ENCODE measurements at places on chromosomes 1 and 21.

DNA sequence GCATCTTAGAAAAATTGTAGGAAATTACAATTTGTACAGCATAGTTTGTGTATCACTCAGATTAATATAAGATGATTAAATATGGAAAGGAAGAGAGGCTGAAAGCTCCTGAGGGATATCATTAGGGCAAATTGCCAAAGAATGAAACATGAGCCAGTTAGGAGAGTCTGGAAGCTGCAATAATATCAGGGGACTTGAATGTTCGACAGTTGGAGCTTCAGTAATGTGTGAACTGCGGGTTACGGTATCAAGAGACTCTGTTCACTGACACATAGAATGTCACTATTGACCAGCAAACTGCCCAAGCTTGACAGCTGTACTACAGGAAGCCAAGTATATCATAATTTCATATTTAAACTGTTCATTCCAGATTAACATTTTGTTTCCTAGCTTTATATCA is 157.2 kb downstream of the DENND1B start:
- DNase-seq = no peak

DNA sequence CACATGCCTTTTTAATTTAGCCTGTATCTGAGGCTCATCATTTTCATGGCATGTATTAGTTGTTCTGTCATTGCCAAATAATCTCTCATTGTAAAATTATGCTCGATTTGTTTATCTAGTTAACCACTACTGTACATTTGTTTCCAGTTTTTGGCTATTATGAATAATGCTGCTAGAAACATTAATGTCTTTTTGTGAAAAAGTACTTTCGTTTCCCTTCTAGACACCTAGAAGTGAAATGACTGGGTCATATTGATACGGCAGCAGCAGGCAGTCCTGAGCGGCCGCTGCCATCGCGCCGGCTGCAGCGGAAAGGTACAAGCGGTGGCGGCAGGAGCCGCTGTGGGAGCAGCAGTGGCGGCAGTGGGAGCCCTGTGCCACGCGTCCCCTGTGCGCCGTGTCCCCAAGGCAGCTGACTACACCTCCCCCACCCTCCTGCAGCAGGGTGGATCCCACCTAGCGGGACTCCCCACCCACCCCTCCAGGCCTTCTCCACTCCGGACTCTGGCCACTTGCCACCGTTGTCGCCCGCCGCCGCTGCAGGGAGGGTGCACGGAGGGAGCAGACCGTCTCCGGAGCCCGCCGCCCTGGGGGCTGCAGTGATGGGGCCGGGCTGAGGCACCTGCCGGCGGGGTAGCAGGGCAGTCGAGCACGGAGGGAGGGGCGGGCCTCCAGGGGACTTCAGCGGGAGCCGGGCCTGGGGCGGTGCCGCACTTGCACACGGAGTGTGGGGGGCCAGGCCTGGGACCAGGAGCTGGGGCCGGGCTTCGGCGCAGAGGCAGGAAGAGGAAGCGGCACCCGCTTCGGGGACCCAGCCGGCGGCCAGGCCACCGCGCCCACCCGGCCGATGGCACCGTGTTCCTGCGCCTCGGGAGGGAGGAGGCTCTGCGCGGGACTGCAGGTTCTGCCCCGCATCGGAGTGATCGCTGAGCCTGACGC is 66.8 kb upstream of the RGS7 start:
- DNase-seq = no peak

- no peak for DNase-seq
These were observed 6.6 kb upstream of the C1orf174 start for GRCh38 chr1:3906672-3907020.

- no peak for DNase-seq
These were observed 18.2 kb downstream of the SLC27A3 start for GRCh38 chr1:153793261-153793972.

DNA sequence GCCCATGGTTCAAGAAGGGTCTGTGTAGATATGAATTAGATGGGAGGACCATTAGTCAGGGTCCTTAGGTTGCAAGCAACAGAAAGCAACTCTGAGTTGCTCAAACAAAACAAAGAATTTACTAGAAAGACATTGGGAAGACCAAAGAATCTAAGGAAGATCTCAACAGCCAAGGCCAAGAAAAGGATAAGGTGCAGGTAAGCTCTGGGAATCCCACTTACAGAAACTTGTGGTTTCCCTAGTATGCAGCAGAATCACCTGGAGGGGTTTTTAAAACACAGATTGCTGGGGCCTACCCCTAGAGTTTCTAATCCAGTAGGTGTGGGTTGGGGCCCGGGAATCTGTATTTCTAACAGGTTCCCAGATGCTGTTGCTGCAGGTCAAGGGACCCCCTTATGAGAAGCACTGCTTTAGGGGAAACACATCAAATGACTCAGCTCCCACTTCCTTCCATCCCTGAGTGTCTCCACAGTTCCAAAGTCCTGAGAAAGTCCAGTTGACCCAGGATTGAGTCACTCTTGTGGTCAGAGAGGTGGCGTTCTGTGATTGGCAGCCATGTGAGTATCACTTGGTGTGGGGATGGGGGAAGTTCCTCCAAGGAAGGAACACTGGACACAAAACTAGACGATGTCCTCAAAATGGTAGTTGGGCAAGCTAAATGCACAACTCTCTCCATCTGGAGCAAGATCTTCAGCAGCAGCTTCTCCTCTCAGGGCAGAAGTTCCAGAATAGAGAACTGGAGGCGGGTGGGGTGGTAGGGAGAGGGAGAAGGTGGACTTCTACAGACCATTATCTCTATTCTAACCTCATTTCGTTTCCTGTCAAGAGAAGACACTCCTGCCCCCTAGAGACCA is 24.2 kb upstream of the EYA3 start:
- DNase-seq = peak; percentile 27

GRCh38 chr1:231957359-231957758 is 330.8 kb downstream of the DISC1 start:
- no peak for DNase-seq

DNA sequence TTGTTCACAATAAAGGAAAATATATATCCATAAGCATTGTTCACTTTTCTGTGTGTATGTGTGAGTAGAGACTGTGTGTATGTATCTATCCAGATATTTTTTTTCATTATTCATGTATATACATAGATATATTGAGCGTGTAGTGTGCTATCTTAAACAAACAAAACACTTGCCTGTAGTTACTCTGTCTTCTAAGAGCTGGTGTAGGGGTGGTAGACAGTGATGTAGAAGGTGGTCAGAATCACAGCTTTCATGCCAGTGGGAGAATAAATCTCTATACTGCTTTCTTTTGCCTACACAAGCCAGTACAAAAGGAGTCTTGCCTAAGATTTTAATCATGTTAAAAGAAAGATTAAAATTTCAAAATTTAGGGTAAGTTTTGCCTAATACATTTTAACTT is 122.0 kb downstream of the UCHL5 start:
- DNase-seq = no peak

- no peak for DNase-seq
These were observed 46.3 kb upstream of the TMPRSS15 start for GRCh38 chr21:18449605-18450550.

DNA sequence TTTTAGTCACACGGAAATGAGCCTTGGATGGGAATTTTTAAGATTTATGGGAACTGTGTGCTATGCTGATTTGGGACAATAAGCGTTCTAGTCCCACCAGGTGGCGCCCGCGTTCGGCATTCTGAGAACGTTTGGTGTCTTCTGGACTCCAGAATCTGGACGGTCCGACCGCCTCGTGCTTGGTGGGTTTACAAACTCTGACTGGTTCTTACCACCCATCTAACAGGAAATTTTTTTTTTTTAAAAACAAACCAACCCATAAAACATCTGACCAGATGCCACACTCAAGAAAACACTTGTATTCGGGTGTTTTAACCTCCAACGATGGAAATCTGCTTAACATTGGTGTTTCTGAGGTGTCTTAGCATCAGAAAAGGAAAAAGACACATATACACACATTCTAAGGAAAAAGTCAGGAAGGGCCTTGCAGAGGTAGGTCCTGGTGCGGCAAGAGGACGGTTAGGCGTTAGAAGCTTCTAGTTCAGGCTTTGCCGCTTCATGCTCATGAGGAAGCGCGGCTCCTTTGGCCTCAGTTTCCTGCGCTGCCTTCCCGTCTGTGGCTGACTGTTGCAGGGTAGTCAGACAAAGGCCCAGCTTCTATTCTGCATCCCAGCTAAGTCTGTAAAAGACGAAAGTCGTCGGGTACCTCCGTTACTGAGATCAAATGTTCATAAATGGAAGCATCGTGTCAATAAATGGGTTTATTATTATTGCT is 814 bp upstream of the DYRK3 start:
- peak; percentile 97 for DNase-seq

DNA sequence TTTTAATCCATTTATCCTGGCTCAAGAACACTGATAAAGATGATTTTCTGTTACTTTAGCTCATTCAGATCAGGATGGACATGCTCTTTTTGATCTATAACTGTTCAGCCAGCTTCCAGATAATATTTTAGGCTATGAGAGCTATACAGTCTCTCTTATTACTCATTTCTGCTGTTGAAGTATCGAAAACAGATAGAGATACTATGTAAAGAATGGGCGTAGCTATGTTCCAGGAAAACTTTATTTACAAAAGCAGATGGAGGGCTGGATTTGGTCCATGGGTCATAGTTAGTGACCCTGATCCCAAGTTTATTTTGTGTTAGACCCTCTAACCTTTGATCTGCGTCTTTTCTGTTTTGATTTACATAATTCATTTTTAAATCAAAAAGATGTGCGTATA is 78.8 kb upstream of the TENT5C start:
- DNase-seq = no peak

DNA sequence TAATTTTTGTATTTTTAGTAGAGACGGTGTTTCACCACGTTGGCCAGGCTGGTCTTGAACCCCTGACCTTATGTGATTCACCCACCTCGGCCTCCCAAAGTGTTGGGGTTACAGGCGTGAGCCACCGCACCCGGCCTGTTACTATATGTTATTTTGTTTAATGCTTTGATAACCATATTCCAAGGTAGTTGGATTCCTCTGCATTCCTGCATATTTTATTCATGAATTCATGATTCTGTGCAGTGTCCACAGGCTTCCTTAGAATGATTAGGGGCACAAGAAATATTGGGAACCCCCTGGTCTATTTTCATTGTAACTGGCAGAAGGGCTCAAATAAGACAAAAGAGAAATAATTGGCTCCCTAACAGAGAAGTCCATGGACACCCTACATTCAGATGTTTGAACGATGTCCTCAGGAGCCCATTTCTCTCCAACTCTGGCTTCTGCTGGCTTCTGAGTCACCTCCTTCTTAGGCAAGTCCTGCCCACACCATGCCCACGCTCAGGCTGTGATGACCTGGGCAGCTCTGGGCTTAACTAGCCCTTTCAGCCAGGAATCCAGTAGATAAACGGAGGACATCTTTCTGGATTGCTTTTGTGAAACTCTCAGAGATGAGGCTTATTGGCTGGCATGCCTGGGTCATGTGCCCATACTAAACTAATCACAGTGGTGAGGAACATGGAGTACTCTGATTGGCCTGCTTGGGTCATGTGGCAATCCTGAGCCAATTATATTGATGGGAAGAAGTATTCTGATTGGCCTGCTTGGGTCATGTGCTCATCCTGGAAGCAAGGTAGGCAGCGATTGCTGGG is 32.6 kb downstream of the TNFRSF8 start:
- no peak for DNase-seq
